Stimulated activated CD4-positive, alpha-beta T cell treated with anti-CD3 and anti-CD28 coated beads, TNF-alpha, amount 100 ng/mL, for 4 hours (primary cell): ENCODE measurements at places on chromosomes 3 and 15.

DNA sequence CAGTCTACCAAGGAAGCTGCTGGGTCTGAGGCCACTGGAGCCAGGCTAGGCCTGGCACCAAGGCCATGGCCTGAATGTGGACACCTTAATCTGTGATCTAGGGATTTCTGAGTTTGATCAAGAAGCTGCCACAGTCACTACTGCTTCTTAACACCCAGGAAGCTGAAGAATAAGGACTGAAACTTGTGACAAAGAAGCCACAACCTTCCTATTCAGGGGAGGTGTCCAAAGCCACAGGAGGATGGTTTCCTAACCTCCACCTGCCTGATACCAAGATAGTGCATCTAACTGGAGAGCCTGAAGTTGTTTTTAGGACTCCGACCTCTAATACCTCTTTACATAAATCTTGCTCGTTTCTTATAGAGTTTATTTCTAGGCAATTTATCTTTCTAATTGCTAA, 5.5 kb upstream of the ANO10 start:
- no peak for DNase-seq

DNA sequence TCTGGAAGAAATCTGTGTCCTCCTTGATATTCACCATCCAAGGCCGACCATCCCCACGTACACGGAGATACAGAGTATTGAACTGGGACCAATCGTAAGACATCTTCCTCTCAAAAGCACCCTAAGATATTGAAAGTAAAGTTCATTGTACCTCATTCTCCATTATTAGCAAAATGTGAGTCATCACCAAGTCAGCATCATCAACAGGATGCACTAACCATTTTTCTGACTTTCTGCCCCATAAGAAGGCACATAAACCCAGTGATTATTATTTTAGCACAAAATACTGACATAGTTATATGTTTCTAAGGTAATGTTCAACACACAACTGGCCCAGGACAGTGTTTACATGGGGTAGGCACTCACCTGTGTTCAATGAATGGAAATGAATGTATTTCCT, 7.4 kb downstream of the NDUFAF1 start:
- DNase-seq: no peak

GRCh38 chr3:166799-167198, 29.8 kb upstream of the CHL1 start:
- DNase-seq: no peak

DNA sequence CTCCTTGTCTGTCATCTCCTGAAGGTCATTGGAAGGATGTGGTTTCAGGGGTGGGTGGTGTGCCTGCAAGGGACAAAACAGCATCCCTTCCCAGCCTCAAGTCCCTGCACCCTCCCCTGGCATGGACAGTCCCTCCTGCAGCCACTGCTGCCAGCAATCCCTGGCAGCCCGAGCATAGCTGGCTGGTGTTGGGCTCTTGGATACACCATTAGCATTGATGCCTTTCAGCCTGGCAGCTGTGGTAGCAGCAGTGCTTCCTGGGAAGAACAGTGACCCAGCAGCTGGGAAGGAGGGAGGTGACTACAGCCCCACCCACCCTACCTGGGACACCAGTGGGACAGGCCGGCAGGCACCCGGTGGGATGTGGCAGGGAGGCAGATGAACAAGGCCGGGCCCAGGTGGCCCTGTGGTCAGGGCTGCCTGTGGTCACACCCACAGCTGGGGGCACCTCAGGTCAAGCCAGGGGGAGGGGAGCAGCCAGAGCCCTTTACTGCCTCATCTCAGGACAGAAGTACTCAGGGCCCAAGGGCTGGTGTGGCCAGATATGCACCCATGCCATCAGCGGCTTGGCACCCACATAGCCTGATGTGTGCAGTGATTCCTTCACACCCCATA, 32.9 kb upstream of the TMEM115 start:
- DNase-seq: no peak

DNA sequence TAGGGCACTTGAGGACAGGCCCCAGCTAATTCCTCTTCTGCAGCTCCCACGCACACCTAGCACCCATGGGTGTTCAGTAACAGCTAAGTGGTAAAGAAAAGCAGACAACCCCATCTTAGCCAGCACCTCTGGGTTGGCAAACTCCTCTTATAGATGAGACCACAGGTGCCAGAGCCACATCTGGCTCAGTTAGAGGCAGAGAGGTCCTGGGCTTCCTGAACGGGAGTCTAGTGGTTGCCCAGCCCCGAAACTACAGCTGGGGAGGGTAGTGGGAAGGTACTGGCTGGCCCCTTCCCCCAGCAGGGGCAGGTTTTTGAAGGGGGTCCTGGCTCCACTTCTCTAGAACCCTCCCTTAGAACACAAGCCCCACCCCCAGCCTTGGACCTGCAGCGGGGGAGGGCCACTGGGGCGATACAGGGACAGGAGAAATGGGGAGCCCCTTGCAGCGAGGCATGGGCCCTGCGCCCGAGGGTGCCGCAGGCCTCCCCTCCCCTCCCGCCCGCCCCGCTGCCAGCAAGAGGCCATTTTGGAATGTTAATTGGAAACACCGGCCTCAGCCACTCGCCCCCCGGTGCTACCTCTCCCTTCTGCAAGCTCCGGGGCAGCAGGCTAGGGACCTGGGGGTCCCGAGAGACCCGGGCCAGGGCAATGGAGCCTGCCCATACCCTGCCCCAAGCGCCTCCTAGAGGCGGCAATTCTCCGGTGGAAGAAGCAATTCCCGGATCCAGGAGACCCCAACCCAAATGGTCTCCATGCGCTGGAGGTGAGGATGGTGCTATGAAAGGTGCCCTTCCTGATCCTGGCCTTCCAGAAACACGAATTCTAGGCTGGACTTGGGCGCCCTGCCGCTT, 1.5 kb downstream of the DUSP7 start:
- DNase-seq: no peak

- DNase-seq: no peak
Observed at GRCh38 chr15:46266661-46267060, 631.8 kb downstream of the SQOR start.

DNA sequence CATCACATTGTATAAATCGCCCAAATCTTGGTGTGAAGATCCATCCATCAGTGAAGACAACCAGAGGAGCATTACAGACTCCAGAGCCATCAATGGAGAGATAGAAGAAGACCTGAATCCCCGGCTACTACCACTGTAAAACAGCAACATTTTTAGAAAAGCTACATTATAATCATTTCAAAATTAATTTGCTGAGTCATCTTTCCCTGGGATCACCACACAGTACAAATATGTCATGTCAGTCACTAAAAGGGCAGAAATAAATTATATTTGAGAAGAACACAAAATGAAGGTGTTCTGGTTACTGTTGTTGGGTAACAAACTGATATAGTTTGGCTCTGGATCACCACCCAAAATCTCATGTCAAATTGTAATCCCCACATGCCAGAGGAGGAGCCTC, 218.5 kb upstream of the STT3B start:
- DNase-seq: no peak

DNA sequence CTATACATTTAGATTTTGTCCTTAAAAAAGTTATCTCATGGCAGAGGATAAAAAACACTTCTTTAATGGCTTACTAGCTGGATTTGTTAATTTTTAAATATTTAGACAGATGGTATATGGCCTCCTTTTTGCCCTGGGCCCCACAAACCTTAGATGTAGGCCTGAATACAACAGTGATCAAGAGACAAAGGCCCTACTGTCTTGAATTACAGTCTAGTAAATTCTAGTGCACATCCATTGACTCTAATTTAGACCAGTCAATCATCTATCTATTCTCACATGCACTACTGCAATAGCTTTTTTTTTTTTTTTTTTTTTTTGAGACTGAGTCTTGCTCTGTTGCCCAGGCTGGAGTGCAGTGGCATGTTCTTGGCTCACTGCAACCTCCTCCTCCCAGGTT, 452.8 kb downstream of the FHIT start:
- no peak for DNase-seq

- DNase-seq: no peak
Observed at GRCh38 chr3:126959921-126960603, 22.9 kb upstream of the PLXNA1 start.
